Posterior cingulate gyrus (tissue), 11 donors: ENCODE measurements at places on chromosomes 7 and 10.

- DNase-seq, result no peak
Observed at GRCh38 chr10:59553162-59553900, 156.3 kb downstream of the SLC16A9 start.

DNA sequence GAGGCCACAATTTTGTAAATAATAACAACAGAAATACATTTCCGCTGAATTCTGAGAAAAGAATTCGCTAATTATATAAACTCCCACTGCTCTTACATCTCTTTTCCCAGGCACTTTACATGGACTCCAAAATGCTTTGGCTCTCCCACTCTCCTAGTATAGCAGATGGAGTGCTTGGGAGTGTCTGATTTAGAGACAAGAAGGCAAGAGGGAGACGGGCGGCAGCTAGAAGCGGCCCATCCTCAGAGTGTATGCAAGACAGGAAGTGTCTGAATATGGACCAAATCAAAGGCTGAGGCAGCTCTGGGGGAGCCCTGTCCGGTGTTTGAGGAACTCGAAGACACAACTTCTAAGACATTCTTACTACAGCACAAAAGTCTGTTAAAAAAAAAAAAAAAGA is 212.1 kb downstream of the GFRA1 start:
- DNase-seq, result no peak

GRCh38 chr10:82068501-82068900 is 193.5 kb downstream of the NRG3 start:
- no peak for DNase-seq

- no peak for DNase-seq
Observed at GRCh38 chr10:117461766-117462423, 80.7 kb upstream of the EMX2 start.

DNA sequence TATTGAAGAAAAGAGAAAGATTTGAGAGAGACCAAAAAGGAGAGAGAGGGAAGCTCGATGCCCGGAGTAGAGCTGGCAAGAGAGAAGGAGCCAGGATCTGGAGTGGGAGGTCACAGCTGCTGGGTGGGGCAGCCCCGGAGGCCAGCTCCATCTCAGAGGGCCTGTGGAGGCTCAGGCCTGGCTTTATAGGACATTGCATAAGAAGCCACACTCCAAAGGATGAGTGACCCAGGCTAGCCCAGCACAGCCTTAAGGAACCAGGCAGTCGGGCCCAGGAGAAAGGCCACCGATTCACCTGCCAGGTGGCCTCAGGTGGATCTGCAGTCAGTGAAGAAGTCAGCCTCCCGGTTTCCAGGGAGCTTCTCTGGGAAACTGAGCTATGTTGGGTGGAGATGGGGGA is 676 bp downstream of the PLAC9 start:
- no peak for DNase-seq

GRCh38 chr10:1173091-1173490 is 116.9 kb downstream of the WDR37 start:
- DNase-seq, result no peak

- DNase-seq, result peak; percentile 86
Observed at GRCh38 chr10:63738410-63738809, 217.2 kb downstream of the REEP3 start.

DNA sequence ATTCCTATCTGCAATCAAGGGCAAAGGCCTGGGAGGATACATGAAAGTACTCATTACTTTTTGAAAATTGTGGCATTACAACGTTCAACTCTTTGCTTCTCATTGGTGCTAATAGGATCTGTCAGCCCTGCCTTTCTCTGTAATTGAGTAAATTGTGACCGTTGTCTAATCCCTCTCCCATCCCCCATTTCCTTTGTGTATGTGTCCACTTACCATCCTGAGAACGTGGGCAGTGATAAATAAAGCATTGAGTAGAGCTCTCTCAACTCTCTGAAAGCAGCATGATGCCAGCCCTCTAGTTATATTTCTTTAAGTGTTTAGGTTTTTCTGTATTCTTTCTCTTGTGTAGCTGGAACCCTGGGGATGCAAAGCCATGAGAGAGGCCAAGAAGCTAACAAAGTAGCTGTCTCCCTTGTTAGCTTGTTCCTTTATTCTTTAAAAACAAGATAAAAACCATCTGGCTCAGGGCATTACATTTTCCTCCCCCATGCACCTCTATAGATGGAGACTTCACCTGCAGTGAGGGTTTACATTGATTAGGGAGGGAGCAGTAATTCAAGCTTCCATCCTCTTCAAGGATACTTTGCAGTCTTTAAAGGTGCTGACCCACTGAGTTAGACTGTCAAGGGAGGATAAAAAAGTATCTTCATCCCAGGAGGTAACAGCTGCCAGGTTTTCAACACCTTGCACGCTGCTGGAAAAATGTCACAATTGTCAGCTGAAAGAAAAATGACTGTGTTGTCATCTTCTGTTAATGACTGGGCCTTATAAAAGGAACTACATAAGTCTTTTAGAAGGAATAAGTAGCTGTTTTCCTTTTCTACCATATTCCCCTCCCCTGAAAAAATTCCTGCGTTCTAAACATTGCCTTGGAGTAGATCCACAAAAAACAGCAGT is 112.3 kb downstream of the BTRC start:
- DNase-seq, result no peak

DNA sequence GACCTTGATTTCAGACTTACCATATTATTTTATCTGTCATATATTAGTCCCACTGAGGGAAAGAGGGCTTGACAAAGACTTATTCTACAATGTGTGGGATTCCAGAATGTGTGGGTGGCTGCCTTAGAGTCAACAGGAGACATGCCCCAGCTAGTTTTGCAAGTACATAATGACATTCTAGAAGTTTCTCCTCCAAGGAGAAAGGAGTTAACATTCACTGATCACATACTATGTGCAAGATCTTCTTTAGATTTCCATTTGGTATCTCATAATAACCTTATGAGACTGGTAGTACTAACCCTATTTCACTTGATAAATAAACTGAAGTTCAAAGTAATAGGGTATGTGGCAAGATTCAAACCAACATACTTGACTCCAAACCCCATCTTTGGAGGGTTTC is 25.2 kb downstream of the IRF5 start:
- no peak for DNase-seq

DNA sequence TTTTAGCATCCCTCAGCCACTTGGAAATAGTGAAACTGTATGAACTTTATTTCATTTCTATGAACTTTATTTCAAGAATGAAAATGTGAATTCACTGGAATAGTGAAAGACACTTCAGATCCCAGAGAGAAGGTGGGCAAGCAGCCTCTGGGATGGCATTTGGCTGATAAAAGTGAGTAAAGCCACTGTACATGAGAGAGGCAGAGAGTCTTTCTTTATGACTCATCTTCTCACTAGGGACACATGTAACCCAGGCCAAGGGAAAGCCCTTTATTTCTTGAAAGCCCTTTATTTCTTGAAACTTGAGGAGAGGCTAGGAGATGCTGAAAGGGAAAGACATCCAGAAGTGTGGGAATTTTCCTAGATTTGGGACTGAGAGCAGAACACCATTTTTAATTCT is 148.9 kb upstream of the SMIM30 start:
- DNase-seq, result no peak

- DNase-seq, result no peak
Observed at GRCh38 chr10:131921184-131921583, 20.4 kb downstream of the PPP2R2D start.

DNA sequence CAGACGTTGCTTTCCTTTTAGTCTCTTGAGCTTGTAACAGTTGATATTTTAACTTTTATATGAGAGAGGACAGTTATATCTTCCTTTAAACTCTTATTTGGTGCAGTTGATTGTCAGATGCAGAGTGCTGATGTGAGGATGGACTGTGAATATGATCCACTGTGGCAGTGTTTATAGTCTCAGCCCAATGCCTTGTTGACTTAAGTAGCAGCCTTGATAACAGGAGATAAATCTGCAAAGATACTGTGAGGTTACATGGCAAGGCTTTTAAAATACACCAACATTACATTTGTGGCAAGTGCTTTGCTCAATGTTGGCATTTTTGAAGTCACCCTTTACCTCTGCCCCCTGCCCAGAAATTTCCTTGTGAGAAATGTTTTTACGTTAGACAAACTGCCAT is 206.7 kb downstream of the AUTS2 start:
- DNase-seq, result no peak

GRCh38 chr7:107471292-107472070 is 1.6 kb downstream of the GPR22 start:
- no peak for DNase-seq

DNA sequence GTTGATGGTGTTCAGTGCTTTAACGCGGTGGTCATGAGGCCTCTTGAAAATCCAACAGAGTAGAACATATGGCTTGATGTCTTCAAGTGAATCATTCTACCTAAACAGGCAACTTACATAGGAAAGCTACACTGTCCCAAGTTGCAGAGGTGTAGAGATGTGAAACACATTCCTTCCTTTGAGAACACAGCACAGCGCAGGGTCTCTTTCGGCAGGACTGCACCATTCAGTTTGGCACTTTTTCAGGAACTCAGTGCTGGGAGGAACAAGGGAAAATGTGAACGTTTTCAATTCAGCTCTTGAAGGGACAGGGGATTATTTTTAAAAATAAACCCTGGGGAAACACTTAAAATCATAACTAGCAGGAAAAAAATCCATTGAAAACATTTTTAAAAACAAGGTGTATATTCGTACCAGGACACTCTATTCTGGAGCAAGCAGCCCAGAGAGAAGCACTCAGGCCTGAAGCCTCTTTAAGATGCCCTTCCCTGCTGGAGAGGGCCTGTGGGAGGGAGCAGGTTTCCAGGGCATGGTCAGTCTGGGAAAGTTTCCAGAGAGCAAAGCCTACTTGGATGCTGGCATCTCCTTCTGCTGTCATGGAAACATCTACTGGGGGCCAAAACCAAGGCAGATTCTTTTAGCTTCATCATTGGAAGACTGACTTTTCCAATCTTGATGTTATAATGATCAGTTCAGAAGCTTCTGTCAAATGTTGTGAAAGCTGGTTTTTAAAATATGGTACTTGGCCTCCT is 60.4 kb upstream of the NPVF start:
- DNase-seq, result no peak

DNA sequence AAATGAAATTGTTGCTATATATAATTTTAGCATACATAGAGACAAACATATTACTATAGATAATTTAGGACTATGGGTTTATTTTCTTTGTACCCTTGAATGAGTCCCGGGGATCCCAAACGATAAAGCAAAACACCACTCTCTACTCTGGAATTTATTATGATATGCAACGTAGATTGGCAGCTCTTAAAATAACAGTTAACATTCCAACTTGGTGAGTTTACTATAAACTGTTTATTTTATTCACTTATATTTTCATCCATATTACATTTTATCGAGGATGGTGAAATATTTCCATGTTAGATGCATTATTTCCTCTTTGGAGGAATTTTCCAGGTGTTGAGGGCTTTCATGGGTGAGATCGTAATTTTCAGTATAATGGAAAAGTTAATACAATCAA is 138.7 kb upstream of the DGKB start:
- no peak for DNase-seq

DNA sequence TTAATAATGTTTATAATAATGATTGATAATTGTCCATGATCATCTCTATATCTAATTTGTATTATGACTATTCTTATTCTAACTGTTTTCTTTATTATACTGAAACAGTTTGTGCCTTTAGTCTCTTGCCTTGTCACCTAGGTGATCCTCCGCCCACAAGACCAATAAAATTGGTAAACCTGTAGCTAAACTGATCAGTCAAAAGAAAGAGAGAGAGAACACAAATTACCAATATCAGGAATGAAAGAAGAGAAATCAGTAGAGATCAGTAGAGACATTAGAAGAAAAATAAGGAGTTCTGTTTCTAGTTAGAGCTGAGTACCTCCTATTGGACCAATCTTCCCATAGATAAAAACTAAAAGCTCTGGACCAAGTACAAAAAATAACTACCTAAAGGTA is 6.1 kb upstream of the COA1 start:
- DNase-seq, result no peak

GRCh38 chr7:44098092-44099068 is 5.8 kb upstream of the AEBP1 start:
- no peak for DNase-seq

GRCh38 chr7:19811386-19811785 is 38.0 kb upstream of the TMEM196 start:
- no peak for DNase-seq

- DNase-seq, result no peak
Observed at GRCh38 chr10:73818402-73818801, 7.0 kb upstream of the NDST2 start.

- DNase-seq, result no peak
Observed at GRCh38 chr7:17472939-17473338, 174.5 kb downstream of the AHR start.

DNA sequence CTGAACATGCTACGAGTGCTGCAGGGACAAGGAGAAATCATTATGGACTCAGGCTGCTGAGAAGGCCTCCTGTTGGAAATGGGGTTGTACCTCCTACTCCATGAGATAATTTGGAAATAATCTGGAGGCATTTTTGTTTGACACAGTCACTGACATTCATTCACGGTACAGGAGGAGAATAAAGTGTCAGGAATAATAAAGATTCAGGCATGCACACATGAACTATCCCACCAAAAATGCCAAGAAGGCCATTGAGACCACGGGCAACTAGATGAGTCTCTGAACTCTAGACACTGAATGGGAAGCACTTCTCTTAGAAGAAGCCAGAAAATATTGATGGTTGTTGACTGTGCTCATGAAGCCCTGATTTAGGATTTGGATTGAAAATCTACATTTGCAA is 220.9 kb upstream of the HABP2 start:
- DNase-seq, result no peak

GRCh38 chr10:17239345-17240085 is 11.5 kb downstream of the VIM start:
- no peak for DNase-seq

DNA sequence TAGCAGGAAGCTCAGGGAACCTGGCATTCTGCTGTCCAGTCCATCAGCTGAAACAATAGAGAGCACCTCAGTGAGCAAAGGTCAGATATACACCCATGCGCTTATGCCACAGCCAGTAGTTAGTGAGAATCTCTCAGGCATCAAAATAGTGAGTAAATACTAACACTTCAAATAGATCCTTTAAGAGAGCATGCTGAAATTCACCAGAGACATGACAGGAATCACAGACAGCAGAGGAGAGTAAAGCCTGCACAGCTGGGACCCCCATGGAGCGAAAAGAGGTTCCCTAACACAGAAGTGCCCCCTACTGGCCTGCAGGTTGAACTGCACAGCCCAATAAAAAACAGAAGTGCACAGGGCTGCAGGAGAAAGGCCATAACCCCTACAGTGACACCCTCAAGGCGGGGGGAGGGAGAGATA is 57.6 kb upstream of the ANTXRL start:
- DNase-seq, result no peak

DNA sequence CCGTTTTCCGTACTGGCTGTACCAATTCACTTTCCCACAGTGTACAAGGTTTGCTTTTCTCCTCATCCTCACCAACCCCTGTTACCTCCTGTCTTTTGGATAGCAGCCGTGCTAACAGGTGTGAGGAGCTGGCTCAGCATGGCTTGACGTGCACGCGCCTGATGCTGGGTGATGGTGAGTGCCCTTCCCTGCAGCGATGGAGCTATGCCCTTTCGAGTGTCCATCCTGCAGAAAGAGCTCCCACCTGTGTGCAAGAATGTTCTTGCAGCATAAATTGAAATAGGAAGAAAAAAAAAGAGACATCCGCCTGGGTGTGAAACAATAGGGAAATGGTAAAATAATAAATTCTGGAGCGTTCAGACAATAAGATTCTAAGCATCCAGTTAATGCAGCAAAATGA is 9.5 kb upstream of the UBE3C start:
- no peak for DNase-seq
